ENCODE measurements at places on chromosomes 12 and 14.

DNA sequence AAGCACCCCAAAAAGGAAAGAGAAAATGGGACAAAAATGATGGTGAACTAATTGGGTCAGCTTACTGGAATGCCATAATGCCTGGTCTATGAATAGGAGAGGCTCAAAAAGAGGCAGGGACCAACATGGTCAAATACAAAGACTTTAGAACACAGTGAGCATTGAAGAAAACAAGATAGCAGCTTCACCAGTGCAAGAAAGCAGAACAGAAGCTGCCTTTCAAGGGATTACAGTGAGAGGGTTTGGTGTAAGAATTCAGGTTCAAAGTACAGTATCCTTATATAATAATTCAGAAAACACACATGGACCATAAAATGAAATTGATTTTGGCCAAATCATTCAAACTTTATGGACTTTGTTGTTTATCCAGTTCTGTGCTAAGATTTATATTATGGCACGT, 162.1 kb downstream of the NAV3 start:
- H3K36me3 ChIP-seq: no peaks in the 10 kb centered on the region
- DNase-seq: no peak
- no peaks in the 10 kb centered on the region for H3K4me1 ChIP-seq
- H3K27ac ChIP-seq: no peak overlapping the region
- H3K27me3 ChIP-seq: no peaks in the 10 kb centered on the region

GRCh38 chr12:123358035-123358434, 6.6 kb downstream of the SBNO1 start:
- H3K27me3 ChIP-seq: no peaks in the 10 kb centered on the region
- H3K36me3 ChIP-seq: no peaks in the 10 kb centered on the region
- peak overlapping the region; percentile 43 for H3K27ac ChIP-seq
- peaks cover 3% of the 10 kb centered on the region for H3K4me1 ChIP-seq

DNA sequence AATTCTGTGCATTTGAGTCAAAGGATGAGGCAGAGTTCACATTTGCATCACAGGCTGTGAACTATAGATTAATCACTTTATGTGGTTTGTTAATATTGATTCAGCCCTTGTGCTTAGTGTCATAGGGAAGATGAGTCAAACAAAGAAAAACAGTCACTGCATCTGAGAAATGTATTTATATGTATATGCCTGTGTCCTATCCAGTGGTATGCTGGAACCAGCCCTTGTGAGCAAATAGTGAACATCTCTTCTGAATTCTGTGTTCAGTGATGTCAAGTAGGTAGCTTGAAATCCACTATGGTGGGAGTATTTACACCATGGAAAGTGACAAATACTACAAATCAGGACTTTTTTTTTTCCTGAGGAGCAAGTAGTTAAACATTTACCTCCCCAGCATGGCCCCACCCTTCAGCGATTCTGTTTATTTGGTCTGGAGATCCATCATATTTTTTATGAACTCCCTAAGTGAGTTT, 128.5 kb downstream of the HMGA2 start:
- no peak for DNase-seq
- no peak overlapping the region for H3K27ac ChIP-seq
- no peaks in the 10 kb centered on the region for H3K36me3 ChIP-seq
- no peak overlapping the region for H3K4me3 ChIP-seq
- H3K27me3 ChIP-seq: no peaks in the 10 kb centered on the region
- peaks cover 9% of the 10 kb centered on the region for H3K4me1 ChIP-seq

DNA sequence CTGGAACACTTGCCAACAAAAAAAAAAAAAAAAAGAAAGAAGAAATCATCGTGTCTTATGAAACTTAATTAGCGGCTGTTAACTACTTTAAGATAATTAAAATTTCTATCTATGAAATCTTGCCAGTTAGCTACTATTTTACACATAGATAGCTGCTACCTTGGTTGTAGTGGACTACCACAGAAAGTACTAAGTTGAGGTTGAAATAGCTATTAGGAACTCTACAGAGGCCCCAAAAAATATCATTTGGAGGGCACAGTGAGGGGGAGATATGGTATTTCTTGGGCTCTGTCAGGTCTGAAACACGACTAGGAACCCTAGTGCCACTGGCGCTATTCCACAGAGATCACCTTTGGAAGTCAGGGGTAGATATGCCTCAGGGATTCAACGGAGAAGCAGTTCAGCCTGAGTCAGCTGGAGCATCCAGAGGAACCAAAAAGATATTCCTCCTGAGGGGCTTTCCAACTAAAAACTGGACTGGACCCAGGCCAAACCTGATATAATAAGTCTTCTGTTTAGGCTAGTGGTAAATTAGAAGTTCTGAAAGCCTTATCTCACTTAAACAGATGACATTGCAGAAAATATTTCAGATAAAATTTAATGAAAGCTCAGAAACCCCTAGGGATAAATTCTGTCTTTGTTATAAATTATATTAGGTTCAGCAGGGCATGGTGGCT, 126.1 kb downstream of the EPS8 start:
- no peak for DNase-seq
- H3K36me3 ChIP-seq: no peaks in the 10 kb centered on the region
- H3K27ac ChIP-seq: no peak overlapping the region
- H3K4me3 ChIP-seq: no peak overlapping the region

GRCh38 chr12:114395755-114396152, 10.2 kb downstream of the TBX5 start:
- peaks cover 100% of the 10 kb centered on the region for H3K27me3 ChIP-seq
- H3K27ac ChIP-seq: no peak overlapping the region
- H3K36me3 ChIP-seq: no peaks in the 10 kb centered on the region
- H3K4me1 ChIP-seq: peaks cover 16% of the 10 kb centered on the region
- peak overlapping the region; percentile 24 for H3K4me3 ChIP-seq

DNA sequence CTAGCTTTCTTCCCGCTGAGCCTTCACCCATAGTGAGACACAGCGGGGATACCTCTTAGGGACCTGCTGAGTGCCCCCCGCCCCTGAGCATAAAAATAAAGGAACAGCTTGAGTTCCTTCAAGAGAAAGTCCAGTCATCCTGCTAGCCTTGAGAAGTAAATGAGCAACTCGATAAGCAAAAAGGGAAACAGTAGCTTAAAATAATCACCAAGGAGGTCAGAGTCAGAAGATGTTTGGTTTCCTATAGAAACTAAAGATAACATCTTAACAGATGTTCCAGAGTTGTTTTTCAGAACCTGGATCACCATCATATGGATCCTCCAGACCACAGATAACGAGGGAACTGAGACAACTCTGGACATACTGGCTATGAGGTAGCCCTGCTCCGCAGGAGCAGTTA, 94.0 kb downstream of the BCAT1 start:
- no peak overlapping the region for H3K4me3 ChIP-seq
- H3K27ac ChIP-seq: no peak overlapping the region
- H3K27me3 ChIP-seq: no peaks in the 10 kb centered on the region

DNA sequence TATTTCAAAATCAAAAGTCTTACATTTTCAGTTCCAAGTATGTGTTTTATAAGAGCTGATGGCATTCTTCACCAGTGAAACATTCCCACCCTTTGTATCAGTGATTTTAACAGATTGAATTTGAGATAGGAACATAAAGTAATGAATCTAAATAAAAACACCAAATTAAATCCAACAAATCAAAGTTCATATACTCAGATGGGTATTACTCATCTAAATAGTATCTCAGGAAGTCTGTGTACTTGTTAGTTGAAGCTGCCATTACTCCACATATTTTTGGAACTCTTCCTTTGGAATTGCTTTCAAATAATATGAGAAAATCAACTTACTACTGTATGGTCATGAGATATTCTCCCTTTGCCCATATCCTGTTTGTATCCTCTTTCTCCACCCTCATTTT, 89.1 kb downstream of the MIA2 start:
- no peak for DNase-seq
- no peak overlapping the region for H3K4me3 ChIP-seq
- H3K27me3 ChIP-seq: no peaks in the 10 kb centered on the region
- peaks cover 9% of the 10 kb centered on the region for H3K36me3 ChIP-seq
- no peaks in the 10 kb centered on the region for H3K4me1 ChIP-seq
- no peak overlapping the region for H3K27ac ChIP-seq

GRCh38 chr12:53217051-53217930, 10.2 kb upstream of the ITGB7 start:
- no peaks in the 10 kb centered on the region for H3K36me3 ChIP-seq
- H3K27me3 ChIP-seq: peaks cover 16% of the 10 kb centered on the region

DNA sequence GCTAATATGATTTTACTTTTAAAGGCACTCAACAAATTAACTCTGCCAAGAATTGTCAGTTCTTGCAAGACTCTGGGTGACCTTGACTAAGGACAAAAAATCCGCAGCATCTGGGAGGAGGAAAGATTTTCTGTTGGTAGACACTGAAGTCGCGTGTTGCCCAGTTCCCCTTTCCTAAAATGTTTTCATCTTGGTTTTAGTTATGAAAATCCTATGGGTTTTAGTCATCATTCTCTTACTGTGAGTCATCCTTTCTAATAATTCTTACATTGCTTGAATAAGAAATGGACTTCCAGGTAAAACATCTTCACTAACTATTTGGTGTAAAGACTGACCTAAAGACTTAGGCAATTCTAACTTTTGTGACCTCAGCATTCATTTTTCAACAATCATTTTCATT, 9.1 kb downstream of the GSG1 start:
- H3K27me3 ChIP-seq: no peaks in the 10 kb centered on the region
- peaks cover 9% of the 10 kb centered on the region for H3K4me1 ChIP-seq
- H3K27ac ChIP-seq: no peak overlapping the region
- no peaks in the 10 kb centered on the region for H3K36me3 ChIP-seq
- H3K4me3 ChIP-seq: no peak overlapping the region

- H3K27ac ChIP-seq: no peak within 1 kb of the TSS
- H3K4me1 ChIP-seq: peaks cover 18% of the 10 kb centered on the region
- no peak within 1 kb of the TSS for H3K4me3 ChIP-seq
Observed at GRCh38 chr12:663293-663871, at the start of gene NINJ2. NINJ2 (minus strand) TSS chr12:663445; CDS start chr12:663360, 85 bp downstream.

GRCh38 chr14:105419195-105420091, at the start of gene MTA1:
MTA1 (plus strand) TSS chr14:105419827; CDS start chr14:105420036, 209 bp downstream.
- H3K4me3 ChIP-seq: peak within 1 kb of the TSS; percentile 85
- DNase-seq: peak; percentile 83
- H3K27me3 ChIP-seq: peaks cover 14% of the 10 kb centered on the region
- peak within 1 kb of the TSS; percentile 5 for H3K27ac ChIP-seq

- no peak overlapping the region for H3K27ac ChIP-seq
- DNase-seq: peak; percentile 9
- no peaks in the 10 kb centered on the region for H3K4me1 ChIP-seq
- no peaks in the 10 kb centered on the region for H3K27me3 ChIP-seq
- H3K4me3 ChIP-seq: no peak overlapping the region
- H3K36me3 ChIP-seq: no peaks in the 10 kb centered on the region
Observed at GRCh38 chr14:60590991-60591414, 58.3 kb downstream of the SIX1 start.

DNA sequence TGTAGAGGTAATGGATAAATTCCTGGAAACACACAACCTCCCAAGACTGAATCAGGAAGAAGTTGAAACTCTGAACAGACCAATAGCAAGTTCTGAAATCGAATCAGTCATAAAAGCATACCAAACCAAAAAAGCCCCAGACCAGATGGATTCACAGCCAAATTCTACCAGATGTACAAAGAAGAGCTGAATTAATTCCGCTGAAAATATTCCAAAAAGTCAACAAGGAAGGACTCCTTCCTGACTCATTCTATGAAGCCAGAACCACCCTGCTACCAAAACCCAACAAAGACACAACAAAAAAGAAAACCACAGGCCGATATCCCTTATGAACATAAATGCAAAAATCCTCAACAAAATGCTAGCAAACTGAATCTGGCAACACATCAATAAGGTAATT, 81.5 kb downstream of the SLC38A4 start:
- no peak overlapping the region for H3K4me3 ChIP-seq
- H3K27ac ChIP-seq: no peak overlapping the region
- H3K27me3 ChIP-seq: no peaks in the 10 kb centered on the region
- H3K4me1 ChIP-seq: no peaks in the 10 kb centered on the region
- DNase-seq: no peak

- H3K4me1 ChIP-seq: peaks cover 15% of the 10 kb centered on the region
- DNase-seq: peak; percentile 50
- H3K27me3 ChIP-seq: no peaks in the 10 kb centered on the region
- H3K36me3 ChIP-seq: no peaks in the 10 kb centered on the region
Observed at GRCh38 chr12:116426391-116427136, 132.6 kb upstream of the MAP1LC3B2 start.

DNA sequence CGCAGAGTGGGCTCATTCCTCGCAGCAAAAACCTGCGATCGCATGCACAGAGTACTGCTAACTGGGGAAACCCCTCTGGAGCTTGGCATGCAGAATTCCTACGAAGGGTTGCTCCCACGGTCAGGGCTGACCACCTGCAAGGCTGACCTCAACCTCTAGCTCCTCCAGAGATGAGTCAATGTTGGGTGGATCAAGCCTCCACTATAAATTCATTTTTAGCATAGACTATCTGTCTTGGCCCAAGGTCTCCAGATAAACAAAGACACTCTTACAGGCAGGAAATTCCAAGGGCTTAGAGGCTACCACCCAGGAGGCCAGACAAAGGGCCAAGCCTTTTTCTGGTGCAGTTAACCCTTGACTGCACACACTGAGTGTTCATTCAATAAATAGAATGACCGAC, 296.5 kb downstream of the TMEM132D start:
- peaks cover 27% of the 10 kb centered on the region for H3K4me1 ChIP-seq
- no peak overlapping the region for H3K4me3 ChIP-seq
- peak; percentile 88 for DNase-seq

DNA sequence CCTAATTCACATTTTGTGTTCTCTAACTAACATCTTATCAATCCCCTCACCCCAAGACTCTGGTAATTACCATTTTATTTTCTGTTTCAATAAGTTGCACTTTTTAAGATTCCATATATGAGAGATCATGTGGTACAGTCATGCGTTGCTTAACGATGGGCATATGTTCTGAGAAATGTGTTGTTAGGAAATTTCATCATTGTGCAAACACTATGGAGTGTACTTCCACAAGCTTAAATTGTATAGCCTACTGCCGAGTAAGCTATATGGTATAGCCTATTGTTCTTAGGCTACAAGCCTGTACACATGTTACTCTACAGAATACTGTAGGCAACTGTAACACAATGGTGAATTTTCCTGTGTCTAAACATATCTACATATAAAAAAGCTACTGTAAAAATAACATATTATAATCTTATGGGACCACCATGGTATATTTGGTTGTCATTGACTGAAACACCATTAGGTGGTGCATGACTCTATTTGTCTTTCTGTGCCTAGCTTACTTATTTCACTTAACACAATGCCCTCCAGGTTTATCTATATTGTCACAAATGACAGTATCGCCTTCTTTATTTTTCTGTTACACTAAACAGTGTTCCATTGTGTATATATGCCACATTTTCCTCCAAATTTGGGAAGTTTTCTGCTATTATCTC, 473.4 kb upstream of the LMO3 start:
- no peaks in the 10 kb centered on the region for H3K36me3 ChIP-seq
- H3K4me1 ChIP-seq: no peaks in the 10 kb centered on the region
- H3K4me3 ChIP-seq: no peak overlapping the region
- no peaks in the 10 kb centered on the region for H3K27me3 ChIP-seq
- H3K27ac ChIP-seq: no peak overlapping the region

GRCh38 chr14:76918782-76919394, 92.7 kb downstream of the LRRC74A start:
- no peak overlapping the region for H3K4me3 ChIP-seq
- H3K36me3 ChIP-seq: no peaks in the 10 kb centered on the region
- no peaks in the 10 kb centered on the region for H3K27me3 ChIP-seq
- H3K4me1 ChIP-seq: peaks cover 51% of the 10 kb centered on the region
